ENCODE measurements at places on chromosomes 13 and 19.

- DNase-seq, result no peak
Observed at GRCh38 chr19:48745208-48745995, 1.3 kb downstream of the IZUMO1 start.

DNA sequence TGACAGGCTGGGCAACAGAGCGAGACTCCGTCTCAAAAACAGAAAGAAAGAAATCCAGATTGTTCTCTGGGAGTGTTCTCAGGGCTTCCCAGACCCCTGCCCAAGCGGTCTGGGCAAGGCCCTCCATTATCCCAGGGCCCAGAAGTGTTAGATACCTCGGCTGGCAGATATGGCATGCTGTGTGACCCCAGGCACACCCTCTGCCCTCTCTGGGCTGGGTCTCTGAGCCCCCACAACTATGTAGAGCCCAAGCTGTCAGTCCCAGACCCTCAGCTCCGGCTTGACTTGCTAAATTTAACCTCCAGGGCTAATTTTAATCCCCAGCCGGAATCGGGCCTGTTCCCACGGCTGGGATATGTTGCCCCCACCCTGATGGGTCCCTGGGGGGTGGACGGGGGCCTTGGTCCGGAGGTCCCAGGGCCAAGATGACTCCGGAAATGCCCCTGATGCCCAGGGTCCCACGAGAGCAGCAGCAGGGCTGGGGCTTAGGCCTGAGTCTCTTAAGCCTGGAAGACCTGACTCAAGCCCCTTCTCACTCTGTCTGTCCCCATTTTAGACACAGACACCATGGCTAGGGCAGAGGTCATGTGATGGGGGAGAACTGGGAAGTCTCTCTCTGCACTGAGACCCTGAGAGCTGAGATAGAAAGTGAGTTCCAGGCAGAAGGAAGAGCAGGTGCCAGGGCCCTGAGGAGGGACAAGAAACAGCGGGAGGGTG lies 14.5 kb upstream of the TMEM161A start:
- no peak for DNase-seq

GRCh38 chr19:35902870-35903475 lies 644 bp downstream of the HCST start:
- no peak for DNase-seq

GRCh38 chr19:19305696-19306095 lies 14.6 kb downstream of the SUGP1 start:
- DNase-seq, result no peak

GRCh38 chr19:45450012-45450333 lies 17.8 kb upstream of the FOSB start:
- no peak for DNase-seq

DNA sequence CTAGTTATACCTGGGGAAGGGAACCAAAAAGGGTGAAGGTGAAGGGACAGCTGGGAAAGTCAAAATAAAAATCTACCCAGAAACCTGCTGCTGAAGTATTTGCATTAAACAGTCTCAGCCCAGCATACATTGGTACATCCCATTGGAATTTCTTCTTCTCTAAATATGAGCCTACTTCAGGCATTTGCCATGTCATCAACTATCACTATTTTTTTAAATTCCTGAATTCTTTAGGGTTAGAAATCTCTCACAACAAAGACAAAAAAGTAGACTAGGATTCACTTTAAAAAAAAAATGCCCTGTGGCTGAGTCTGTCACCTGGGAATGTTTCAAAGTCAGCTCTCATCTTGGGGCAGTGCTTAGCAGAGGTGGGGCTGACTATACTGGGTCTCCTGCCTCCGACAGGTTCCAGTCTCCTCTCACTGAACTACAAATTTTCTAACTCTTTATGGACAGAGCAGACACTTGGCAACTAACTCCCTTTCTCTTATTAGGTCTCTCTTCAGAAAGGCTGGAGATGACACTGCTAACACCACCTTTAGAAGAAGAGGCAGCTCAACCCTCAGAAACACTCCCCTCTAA lies 141.2 kb downstream of the LHFPL6 start:
- no peak for DNase-seq

GRCh38 chr13:84088996-84089395 lies 206.7 kb upstream of the SLITRK1 start:
- DNase-seq, result no peak

DNA sequence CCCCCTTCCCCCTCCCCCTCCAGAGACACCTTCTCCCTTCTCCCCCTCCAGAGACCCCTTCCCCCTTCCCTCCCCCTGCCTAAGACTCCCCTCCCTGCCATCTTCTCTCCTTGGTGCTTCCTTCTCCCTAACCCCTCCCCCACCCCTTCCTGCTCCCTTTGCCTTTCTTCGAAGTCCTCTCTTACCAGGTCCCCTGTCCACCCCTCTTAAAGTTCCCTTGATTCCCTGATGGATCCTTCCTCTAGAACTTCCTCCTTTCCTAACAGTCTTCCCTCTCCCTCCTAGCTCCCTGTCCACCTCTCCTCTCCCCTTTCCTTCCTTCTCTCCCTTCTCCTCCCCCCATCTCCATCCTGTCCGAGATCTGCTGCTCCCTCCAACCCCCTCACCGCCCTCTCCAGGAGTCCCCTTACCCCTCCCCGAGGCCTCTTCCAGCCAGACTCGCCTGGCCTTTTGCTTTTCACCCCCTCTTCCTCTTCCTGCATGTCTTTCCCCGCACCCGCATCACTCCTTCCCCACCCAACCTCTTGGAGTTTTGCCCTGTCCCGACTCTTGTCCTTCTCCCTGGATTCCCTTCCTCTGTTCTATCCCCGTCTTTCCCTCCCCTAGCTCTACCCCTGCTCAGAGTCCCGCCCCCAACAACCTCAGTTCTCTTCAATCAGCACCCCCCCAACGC lies 3.1 kb downstream of the TNFSF9 start:
- no peak for DNase-seq

DNA sequence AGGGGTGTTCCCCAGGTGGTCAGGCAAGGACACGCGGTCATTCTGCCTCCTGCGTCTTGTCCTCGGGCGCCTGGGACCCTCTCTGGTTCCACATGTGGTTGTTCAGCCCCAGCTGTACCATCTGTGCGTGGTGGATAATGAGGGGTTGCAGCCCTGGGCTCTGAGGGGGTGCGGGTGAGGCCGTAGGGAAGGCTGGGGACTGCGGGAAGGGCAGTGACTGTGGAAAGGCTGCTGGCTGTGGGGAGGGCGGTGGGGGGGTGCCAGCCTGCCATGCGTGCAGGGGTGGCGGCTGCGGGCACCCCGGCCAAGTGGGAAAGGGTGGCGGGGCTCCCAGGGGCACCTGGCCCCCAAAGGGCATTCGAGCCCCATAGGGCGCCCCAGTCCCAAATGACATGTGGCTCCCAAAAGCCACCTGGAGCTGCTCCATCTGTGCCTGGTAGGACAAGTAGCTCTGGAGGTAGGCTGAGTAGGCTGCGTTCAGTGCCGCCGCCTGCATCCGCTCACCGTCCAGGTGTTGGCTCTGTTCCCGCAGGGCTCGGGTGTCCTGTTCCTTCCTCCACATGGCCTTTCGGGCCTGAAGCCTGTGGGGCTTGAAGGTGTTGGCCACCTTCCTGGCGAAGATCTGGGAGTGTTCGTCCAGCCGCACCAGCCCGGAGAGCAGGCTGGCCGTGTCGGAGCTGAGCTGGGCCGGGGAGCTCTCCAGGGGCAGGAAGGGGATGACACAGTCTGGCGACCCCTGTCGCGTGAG lies 15.1 kb downstream of the TICAM1 start:
- DNase-seq, result no peak

GRCh38 chr13:79365981-79366380 lies 40.1 kb downstream of the RBM26 start:
- no peak for DNase-seq

GRCh38 chr13:27321468-27322431 lies 51.1 kb downstream of the RASL11A start:
- no peak for DNase-seq

- DNase-seq, result no peak
Observed at GRCh38 chr13:71214821-71215220, 652.2 kb downstream of the DACH1 start.

GRCh38 chr19:6070207-6070681 lies 40.1 kb downstream of the RFX2 start:
- DNase-seq, result no peak

DNA sequence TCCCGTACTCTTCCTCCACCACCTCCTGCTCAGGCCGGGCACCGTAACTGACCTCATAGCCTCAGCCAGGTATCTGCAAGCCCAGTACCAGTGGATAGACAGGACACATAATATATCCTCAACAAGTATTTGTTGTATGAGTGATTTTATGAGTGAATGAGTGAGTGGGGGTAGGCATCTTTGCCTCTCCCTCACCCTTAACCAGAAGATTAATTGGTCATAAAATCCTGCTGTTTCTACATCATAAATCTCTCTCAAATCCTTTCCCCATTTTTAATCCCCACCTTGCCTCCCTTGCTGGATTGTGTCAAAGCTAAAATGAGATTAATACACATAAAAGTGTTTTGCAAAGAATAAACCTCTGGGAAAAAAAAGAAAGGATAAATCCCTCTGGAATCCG lies 44.4 kb upstream of the HMGB1 start:
- no peak for DNase-seq

- DNase-seq, result no peak
Observed at GRCh38 chr19:18029617-18030338, 21.8 kb downstream of the ARRDC2 start.

DNA sequence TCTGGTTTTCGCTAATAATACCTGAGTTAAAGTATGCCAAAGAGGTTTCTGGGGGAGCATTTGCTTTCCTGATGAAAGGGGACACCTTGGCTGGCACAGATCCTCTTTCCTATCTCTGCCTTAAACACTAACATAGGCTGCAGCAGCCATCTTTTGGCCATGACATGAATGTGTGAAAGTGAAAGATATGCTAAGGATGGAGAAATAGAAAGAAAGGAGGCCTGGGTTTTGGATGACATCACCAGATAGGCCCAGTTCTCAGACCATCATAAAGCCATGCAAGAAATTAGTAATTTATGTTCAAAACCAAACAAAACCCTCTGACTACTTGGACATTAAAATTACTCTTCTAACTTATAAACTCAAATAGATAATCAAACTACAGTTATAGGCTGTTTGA lies 279.7 kb downstream of the COG6 start:
- no peak for DNase-seq

DNA sequence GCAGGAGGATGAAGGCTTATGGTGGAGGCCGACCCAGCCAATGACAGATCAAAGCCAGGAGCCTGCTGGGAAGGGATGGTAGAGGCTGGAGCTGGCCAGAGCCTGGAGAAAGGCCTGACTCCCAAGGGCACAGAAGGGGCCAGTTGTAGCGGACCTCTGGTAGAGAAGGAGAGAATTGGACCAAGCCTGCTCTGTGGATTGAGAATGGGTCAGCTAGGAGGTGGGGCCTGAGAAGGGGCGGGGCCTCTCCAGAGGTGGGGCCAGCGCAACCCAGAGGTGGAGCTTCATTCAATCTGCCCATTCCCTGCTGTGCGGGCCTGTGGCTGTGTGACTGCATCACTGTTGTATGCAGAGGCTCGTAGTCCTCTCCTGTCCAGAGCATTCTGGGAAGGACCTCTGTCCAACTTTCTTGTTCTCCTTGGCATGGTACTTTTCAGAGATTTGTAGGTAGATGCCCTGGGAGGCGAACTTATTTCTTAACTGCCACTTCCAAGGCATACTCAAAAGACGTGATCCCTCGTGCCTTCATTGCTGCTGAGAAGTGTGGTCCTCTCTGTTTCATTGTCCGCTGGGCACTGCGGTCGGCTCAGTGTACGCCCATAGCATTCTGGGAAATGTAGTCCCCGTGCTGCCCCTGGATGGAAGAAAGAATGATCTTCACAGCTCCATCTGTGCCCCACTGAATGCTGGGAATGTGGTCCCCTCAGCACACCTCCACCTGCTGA lies 6.7 kb downstream of the GRIN2D start:
- DNase-seq, result peak; percentile 71

- no peak for DNase-seq
Observed at GRCh38 chr13:114101358-114102130, 30.9 kb downstream of the RASA3 start.

DNA sequence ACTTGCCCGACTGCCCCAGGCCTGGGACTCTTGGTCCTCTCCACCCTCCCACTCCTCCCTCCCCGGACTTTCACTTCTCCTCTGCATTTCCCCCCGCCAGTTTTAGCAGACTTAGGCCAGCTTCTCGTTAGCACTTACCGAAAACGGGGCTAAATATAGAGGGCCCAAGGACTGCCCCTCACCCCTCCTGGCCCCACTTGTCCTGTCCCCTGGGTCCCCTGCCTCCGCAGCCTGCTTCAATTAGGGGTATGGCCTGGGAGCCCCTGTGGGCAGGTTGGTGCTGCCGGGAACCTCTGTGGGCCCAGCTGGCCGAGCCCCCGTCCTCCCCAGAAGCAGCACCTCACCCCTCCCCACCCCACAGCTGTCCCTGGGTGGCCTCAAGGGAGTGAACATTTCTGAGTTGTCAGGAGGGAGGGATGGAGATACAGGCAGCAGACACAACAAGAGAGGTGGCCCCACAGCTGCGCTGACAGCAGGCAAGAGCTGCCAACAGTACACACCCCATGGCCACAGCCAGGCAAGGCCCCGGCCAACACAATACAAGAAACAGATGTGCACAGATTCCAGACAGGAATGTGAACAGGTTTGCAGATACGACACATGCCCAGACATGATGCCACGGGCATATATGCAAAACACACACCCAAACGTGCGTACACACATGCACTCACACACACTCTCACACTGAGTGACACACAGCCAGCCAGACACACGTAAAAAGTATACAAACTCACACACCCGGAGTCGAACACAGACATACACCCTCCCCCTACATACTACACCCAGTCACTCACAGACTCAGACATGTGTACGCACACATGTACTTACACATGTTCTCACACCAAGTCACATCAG lies 2.6 kb downstream of the POU2F2 start:
- no peak for DNase-seq

DNA sequence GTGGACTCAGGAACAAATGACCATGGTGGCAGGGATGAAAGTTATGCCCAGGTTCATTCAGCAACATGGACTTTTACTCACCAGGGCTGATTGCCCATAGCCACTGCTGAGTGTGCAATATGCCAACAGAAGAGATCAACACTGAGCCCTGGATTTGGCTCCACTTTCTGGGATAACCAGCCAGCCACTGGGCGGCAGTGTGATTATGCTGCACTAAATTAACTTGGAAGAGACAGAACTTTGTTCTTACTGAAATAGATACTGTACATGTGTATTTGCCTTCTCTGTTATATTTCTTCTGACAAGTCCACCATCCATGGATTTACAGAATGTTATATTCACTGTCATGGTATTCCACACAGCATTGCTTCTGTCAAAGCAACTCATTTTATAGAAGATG lies 257.4 kb downstream of the TDRD3 start:
- no peak for DNase-seq

GRCh38 chr13:98960606-98961502 lies 17.0 kb downstream of the DOCK9 start:
- no peak for DNase-seq

GRCh38 chr13:44432650-44433049 lies 59.0 kb downstream of the SERP2 start:
- no peak for DNase-seq

- DNase-seq, result no peak
Observed at GRCh38 chr19:14556662-14557188, 15.1 kb downstream of the NDUFB7 start.
